ENCODE measurements at places on chromosomes 13 and 19.

DNA sequence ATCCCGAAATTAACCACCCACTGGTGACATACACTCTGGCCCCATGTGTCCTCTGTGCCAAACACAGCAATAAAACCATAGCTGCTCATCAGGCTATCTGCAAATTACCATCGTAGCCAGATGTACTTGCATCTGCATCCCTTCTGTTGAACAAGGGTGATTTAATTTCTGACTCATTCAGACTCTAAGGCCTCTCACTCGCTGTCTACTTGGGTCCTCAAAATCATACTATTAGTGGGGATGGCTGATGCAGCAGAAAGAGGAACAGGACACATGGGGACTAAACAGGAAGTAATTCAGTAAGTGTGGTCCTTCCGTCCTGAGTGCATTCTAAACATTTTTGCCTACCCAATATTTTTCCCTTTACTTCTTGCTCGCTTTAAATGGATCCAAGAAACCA is 2275.0 kb upstream of the PCDH20 start:
- DNase-seq: no peak

GRCh38 chr13:93789058-93789457 is 562.5 kb downstream of the GPC6 start:
- DNase-seq: no peak

DNA sequence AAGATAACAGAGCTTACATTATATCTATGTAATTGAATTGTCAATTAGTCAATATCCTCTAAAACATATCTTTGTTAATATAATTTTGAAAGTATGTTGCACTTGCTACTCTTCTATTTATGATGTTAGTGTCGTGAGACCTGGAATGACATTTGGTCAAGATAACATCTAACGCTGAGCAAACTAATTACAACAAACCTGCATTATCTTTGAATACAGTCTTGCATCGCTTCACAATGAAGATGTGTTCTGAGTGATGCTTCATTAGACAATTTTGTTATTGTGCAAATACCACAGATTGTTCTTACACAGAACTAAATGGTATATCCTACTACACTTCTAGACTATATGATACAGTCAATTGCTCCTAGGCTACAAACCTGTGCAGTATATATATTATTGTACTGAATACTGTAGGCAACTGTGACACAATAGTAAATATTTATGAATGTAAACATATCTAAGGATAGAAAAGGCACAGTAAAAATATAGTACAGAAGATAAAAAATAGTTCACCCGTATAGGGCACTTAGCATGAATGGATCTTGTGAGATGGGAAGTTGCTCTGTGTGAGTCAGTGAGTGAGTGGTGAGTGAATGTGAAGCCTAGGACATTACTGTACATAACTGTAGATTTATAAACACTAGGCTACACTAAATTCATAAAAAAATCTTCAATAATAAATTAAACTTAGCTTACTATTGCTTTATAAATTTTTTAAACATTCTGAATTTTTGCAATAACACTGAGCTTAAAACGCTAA is 1773.8 kb downstream of the PCDH9 start:
- no peak for DNase-seq

GRCh38 chr19:46745030-46745429 is 827 bp upstream of the FKRP start:
- DNase-seq: no peak

GRCh38 chr13:105442040-105442439 is 1093.4 kb downstream of the EFNB2 start:
- DNase-seq: no peak

GRCh38 chr13:64314331-64314730 is 2898.7 kb upstream of the PCDH20 start:
- DNase-seq: no peak

DNA sequence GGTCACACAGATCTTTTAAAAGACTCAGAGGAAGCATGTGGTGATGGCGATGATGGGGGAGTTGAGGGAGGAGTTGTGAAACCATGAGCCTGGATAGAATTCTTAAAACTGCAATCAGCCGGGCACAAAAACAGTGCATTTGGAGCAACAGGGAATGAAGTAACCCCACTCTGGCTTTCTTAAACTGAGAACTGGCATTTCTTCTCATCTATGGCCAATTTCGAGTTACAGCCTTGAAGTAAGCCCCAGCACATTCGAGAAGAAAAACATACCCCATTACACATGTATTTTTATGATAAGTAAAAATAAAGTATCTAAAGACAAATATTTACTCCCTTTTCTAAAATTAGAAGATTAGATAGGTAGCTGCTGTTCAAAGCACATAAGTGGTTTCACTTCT is 70.1 kb downstream of the DCLK1 start:
- DNase-seq: no peak

DNA sequence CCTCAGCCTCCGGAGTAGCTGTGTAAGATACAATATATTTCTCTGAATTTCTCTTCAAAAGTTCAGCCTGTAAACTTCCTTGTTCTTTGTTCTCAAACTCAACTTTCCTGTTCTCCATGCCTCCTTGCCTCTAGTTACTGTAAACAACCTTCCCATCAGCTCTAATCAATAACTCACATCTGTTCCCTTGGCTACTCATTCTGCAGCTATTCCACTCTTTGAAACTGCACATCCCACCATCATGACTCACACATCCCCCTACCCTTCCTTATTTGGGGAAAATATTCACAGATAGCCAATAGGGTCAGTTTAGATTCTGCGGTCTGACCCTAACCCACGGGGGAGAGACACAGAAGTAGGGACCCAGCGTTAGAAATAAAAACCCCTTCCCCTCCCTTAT is 2.0 kb downstream of the ZNF562 start:
- DNase-seq: no peak

- DNase-seq: no peak
These were observed 42.0 kb downstream of the RAB20 start for GRCh38 chr13:110519506-110519905.

GRCh38 chr19:19997656-19998268 is 41.5 kb downstream of the ZNF682 start:
- DNase-seq: no peak

Measured in brain pericyte (primary cell).